ENCODE measurements at places on chromosomes 11 and 22. TPM values are rescaled to one million over a fixed set of nuclear protein-coding genes. Genes with fewer than 3 reads are reported as not detected.

GRCh38 chr11:47271328-47271727 is 1.4 kb downstream of the MADD start:
- H3K27me3 ChIP-seq: no peaks in the 10 kb centered on the region
- H3K4me3 ChIP-seq: peak overlapping the region; percentile 85
- H3K4me1 ChIP-seq: peaks cover 16% of the 10 kb centered on the region
- DNase-seq: no peak
- no peak overlapping the region for H3K27ac ChIP-seq

DNA sequence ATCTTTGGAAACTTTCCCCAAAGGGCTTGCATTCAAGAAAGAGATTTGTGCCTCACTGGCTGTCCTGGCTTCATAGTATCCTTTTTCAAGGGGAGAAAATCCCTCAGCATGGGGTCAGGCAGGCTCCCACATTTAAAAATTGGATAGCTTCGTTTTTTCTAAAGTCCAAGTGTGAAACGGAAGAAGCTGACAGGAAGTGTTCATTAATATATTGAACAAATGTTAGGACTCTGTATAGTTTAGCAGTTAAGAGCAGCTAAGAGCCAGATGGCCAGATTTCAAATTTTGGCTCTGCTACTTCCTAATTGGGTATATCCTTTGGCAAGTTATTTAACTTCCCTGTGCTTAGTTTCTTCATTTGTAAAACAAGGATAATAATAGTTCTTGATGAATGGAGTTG is 354.9 kb upstream of the FAT3 start:
- no peaks in the 10 kb centered on the region for H3K36me3 ChIP-seq
- H3K27ac ChIP-seq: no peak overlapping the region
- H3K4me1 ChIP-seq: peaks cover 12% of the 10 kb centered on the region
- no peaks in the 10 kb centered on the region for H3K27me3 ChIP-seq

- peak overlapping the region; percentile 82 for H3K27ac ChIP-seq
- peak; percentile 49 for DNase-seq
- peak overlapping the region; percentile 81 for H3K4me3 ChIP-seq
- H3K4me1 ChIP-seq: peaks cover 19% of the 10 kb centered on the region
- H3K27me3 ChIP-seq: no peaks in the 10 kb centered on the region
- H3K36me3 ChIP-seq: peaks cover 33% of the 10 kb centered on the region
These were observed 1.0 kb downstream of the SUN2 start for GRCh38 chr22:38754751-38755154.

DNA sequence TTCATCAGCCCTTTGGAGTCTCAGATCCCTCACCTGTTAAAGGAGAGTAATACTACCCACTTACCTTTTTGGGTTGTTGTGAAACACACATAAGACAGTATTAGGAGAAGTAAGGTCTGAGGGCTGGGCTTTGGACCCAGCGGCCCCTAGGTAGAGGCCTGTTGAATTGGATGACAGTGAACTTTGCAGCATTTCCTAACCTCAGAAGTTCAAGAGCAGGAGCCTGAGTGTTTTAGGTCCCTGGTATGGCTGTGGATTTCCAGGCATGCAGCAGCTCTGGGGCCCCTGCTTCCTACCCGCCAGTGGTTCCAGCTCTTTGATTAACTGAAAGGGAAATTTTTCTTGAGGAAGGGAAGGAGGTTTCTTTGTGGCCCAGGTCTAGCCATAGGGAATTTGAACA is 58.9 kb downstream of the TEAD1 start:
- no peak overlapping the region for H3K4me3 ChIP-seq
- no peak overlapping the region for H3K27ac ChIP-seq
- no peaks in the 10 kb centered on the region for H3K36me3 ChIP-seq
- H3K27me3 ChIP-seq: no peaks in the 10 kb centered on the region
- no peak for DNase-seq

DNA sequence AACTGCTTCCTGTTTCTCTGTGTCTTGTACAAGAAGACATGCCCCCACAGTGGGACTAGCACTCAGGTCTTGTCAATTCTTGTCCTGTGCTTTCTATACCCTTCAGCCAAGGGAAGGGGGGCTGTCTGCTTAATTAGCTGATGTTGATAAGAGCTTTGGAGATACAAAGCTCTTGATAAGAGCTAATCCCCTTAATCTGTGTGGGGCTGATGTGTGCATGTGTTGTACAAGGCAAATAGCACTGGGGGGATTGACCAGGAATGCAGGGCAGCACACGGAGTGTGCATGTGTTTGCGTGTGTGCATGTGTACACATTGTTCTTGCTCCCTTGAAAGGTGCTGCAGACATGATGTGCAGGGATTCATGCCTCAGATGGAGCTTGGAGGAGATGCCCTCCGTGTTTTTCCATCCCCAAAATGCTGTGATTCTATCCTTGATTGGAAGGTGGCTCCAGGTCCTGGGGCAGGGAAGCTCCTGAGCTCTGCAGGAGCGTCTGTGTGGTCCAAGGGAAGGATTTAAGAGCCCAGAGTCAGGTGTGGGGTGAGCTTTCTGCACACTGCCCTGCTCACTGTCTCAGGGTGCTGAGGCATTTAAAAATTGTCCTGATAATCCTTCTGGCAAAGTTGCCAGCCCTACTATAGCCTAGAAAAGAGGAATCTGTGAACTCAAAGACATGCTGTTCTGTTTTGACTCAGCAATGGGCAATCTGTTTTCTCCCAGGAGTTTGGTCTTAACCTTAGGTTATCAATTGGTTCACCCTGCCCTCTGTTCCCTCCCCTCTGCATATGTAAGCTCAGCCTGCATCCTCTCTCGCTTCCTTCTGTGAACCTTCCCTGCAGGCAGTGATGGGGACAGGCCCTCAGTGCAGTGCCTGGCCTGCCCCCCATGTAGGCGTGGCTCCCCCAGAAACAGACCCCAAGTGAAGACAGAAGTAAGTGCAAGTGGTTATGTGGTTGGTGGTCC is 102.0 kb downstream of the GRIK4 start:
- no peaks in the 10 kb centered on the region for H3K36me3 ChIP-seq
- H3K4me3 ChIP-seq: no peak overlapping the region
- H3K4me1 ChIP-seq: peaks cover 7% of the 10 kb centered on the region
- no peak overlapping the region for H3K27ac ChIP-seq

DNA sequence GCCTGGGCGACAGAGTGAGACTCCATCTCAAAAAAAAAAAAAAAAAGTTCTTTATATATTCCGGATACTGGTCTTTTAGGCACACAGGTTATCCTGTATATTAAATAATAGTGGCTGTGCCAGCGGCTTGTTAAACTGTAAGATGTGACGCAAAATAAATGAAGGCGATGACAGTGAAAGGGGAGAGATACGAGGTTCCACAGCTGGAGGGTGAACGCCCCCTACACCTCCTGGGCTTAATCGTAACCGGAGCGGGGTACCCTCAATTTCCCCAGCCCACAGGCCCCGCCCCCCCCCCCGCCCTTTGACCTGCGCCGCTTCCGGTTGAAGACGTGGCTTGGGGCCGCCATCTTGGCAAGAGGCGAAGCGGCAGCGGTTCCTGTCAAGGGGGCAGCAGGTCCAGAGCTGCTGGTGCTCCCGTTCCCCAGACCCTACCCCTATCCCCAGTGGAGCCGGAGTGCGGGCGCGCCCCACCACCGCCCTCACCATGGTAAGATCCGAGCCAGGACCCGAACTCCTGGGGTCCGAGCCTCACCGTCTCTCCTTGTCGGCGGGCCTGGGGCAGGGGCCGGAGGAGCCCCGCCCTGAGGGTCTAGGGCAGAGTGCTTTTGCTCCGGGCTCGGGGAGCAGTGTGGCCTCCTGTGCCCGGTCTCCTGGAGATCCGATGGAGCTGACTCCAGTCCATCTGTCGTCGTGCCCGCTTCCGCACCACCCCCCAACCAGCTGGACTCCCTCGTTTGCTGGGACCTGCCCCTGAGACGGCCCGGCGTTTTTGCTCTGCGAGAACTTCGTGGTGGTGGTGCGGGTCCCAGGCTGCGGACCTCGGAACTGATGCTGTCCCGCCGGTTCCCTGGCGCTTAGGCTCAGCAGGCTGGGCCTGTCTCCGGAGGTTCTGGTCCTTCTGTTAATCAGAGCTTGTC is at the start of gene ARCN1:
Gene ARCN1, plus strand, starts transcription at position 349 of the 920 bp plus-strand sequence. Its CDS starts 139 bp downstream, at position 488.
- H3K27me3 ChIP-seq: no peaks in the 10 kb centered on the region
- H3K36me3 ChIP-seq: peaks cover 7% of the 10 kb centered on the region
- DNase-seq: peak; percentile 70

The CREB3L1 gene
- total RNA-seq: not detected

The CATSPERZ gene
- total RNA-seq: 0.68 TPM

DNA sequence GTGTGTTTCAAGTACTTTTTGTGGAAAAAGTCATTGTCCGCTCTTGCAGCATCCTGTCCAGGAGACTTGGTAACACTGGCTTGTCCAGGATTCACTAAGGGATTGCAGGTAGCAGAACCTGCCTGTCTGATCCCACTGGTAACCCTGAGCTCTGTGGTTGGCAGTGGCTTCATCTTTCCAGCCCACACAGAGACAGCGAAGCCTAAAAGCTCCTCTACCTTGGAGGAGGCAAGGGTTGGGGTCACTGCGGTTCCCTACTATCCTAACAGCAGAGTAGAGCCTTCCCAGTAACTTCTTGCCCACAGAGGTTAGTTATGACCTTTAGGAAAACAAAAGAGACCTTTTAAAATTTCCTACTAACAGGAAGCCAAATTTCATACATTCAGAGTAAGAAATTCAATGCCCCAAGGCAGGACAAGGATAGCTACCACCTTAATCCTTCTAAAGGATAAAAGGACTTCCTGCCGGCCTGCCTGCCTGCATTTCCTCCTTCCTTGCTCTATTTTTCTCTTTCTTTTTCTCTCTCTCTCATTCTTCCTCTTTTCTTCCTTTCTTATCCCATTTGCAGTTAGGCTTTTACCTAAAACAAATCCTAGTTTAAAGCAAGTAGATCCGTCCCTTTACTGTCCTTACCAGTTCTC is 8.4 kb upstream of the RCN1 start:
- peaks cover 13% of the 10 kb centered on the region for H3K4me1 ChIP-seq
- no peak overlapping the region for H3K4me3 ChIP-seq
- no peak overlapping the region for H3K27ac ChIP-seq
- DNase-seq: no peak

- H3K27ac ChIP-seq: no peak overlapping the region
- no peak overlapping the region for H3K4me3 ChIP-seq
These were observed 82.1 kb downstream of the KCNQ1 start for GRCh38 chr11:2526808-2527381.

DNA sequence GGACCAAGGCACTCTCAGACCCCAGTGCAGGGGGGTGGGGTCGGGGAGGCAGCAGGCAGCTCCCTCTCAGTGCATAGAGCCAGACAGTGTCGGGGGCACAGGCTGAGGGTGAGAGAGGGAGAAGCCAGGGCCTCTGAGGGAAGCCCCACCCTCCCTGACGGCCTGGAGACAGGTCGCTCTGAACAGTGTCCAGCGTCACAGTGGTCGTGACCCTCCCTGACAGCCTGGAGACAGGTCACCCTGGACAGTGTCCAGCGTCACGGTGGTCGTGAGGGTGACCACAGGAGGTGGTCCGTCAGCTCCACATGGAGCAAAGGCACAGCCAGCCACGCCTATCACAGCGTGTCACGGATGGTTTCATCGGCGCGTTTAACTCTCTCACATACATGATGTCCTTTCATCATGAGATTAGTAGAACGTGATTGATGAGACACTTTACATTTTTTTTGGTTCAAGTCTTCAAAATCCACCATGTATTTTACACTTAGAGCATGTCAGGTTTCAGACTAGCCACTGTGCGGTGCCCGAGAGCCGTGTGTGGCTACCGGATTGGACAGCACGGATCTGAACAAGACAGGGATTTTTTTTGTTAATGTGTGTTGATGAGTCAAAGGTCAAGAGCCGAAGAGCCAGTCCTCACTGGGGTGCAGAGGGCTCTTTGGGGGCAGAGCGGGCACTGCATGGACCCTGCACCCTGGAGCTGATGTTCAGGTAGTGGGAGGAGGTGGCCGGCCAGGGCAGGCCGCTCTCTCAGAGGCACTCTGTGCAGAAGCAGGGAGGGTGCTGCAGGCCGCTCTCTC is 23.9 kb upstream of the PANX2 start:
- no peak overlapping the region for H3K27ac ChIP-seq
- no peaks in the 10 kb centered on the region for H3K27me3 ChIP-seq
- no peaks in the 10 kb centered on the region for H3K36me3 ChIP-seq

- no peaks in the 10 kb centered on the region for H3K36me3 ChIP-seq
- no peak for DNase-seq
- H3K4me3 ChIP-seq: no peak overlapping the region
- no peaks in the 10 kb centered on the region for H3K4me1 ChIP-seq
These were observed 155.2 kb downstream of the TRIM29 start for GRCh38 chr11:119982517-119983239.

GRCh38 chr11:114179234-114179941 is 116.8 kb upstream of the NNMT start:
- peak overlapping the region; percentile 99 for H3K27ac ChIP-seq
- H3K4me1 ChIP-seq: peaks cover 85% of the 10 kb centered on the region
- H3K4me3 ChIP-seq: peak overlapping the region; percentile 74
- H3K36me3 ChIP-seq: peaks cover 100% of the 10 kb centered on the region
